Stimulated activated CD4-positive, alpha-beta T cell treated with anti-CD3 and anti-CD28 coated beads, Interleukin-1b, Interleukin-23, amount 100 ng/mL, for 4 hours (primary cell): ENCODE measurements at places on chromosomes 3 and 15.

- DNase-seq, result no peak
These were observed 418.4 kb downstream of the PDCD6IP start for GRCh38 chr3:34216711-34217335.

DNA sequence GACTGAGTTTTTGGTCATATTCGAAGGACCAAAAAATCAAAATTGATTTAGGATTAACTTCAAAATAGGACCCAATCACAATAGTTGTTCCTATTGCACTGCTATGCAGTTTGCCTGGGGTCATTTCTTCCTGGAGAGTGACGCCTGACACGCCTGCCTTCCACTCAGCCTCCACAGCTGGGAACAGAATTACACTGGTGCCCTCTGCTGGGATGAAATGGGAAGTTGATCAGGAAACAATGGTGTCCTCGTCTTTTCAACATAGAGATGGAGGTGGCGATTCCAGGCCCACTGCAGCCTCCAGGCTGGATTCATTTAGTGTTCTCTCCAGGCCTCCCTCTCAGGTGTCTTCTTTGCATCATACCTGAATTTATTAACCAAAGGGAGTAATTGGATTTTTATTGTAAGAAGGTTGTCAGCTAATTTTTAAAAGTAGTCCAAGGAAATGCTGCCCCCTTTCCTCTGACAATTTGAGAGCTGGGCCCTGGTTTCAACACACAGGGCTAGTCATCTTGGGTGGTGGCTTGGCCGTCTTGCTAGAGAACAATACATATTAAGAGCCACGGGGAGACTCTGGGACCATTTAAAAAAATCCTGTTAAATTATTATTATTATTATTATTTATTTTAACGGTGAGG, 69.7 kb downstream of the GAP43 start:
- peak; percentile 64 for DNase-seq

GRCh38 chr15:45199136-45199810, 11.5 kb upstream of the SHF start:
- peak; percentile 22 for DNase-seq

DNA sequence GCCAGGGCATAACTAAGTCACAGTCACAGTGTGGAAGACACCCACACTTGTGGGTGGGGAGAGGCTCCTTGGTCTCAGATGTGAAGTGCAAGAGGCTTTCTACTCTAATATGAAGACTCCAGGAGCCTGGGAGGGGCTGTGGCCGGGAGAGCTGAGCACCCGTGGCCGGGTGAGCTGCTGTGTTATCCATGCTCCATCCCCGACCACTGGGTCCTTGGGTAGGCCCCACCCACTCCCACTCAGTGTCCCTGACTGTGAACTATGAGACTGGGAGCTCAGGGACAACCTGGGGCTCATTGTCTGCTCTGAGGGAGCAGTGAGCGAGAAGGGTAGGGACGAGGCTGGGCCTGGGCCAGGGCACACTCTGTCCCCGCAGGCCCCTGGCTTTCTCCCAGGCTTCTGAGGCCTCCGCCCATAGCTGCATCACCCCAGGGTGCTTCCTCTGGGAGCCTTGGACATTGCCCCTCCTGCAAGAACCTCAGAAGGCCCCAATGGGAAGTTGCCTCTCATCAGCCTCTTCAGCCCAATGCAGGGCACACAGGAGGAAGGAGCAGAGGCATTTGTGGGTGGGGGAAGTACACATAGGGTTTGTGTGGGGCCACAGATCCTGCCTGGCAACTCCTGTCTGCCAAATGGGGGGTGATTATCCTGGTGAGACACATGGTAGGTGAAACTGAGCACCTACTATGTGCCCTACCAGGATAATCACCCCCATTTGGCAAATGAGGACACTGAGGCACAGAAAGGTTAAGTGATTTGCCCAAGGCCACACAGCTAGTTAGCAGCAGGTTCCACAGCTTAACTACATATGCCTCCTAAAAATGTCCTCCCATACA, 2.4 kb downstream of the ANPEP start:
- DNase-seq, result no peak

- DNase-seq, result no peak
These were observed 2.8 kb downstream of the GPD1L start for GRCh38 chr3:32109256-32109655.

- DNase-seq, result no peak
These were observed 1.9 kb downstream of the TMA7 start for GRCh38 chr3:48441940-48442339.

DNA sequence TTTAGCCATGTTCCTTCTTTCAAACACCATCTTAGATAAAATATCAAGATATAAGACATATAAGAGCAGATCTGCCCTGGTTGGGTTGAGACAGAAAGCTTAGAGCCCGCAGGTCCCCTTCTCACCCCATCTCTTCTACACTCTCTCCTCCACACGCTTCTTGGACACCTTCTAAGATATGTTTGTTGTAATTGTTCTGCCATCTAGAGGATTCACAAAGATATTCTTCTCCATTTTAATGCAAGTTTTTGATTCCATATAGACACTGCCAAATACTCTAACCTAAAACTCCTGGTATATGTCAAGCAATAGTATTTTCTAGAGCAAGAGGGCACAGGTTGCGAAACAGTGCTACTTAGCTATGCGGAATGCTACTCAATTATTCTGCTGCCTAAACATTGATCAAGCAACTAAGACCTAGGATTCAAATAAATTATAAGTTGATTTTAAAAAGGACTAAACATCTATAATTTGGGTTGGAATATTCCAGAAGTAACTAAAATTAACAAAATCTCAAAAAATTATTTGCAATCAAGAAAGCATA, 6.8 kb downstream of the CHRM5 start:
- DNase-seq, result no peak

- DNase-seq, result no peak
These were observed 22.2 kb downstream of the CP start for GRCh38 chr3:149199474-149199873.

- DNase-seq, result no peak
These were observed 103.3 kb upstream of the GOLGA6L6 start for GRCh38 chr15:20644896-20645295.

- no peak for DNase-seq
These were observed 253.2 kb downstream of the ZPLD1 start for GRCh38 chr3:102687851-102688555.

GRCh38 chr3:111824351-111824750, 34.7 kb upstream of the PHLDB2 start:
- DNase-seq, result no peak

DNA sequence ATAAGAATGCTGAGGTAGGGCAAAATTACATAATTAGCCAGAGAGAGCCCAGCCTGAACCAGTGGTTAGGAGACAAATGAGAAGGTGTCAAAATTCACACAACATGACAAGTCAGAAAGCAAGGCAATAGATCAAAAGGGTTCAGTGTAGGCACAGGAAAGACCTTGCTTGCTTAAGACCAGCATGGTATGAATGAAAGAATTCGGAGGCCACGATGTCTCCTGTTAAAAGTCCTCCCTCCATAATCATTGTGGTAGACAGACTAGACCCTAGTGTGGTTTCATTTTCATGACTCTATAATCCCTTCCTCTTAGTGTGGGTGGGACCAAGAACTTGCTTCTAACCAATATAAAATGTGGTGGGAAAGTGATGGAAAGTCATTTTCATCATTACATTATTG, 98.7 kb upstream of the ANKRD28 start:
- no peak for DNase-seq

DNA sequence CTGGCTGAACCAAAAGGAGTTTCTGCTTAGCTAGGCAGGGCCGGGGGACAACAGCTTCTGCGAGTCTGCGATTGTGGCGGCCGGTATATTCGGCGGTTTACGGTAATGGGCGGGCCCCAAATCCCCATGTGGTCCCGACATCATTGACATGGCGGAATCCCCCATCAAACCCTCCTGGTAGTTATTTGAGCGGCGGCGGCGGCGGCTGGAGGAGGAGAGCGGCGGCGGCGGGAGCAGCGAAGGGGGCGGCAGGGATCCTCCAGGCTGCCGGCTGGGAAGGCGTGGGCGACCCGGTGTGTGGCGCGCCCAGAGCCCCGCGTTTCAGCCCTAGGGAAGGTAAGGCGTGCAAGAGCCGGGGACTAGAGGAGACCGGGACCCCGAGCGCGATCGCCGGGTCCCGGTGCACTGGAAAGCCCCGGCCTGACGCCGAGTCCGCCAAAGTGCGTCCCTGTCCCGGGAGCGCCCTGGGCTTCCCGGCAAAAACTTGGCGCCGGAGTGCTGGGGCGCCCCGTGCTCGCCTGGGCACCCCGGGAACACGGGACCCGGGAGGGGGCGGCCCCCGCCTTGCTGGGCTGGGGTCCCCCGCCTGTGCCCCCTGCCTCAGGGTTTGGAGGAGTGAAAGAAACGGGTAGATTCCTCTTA, at the start of gene FNDC3B:
FNDC3B (plus strand) TSS at position 143 of the 642 bp plus-strand sequence. CDS start 72,902 bp downstream, outside the sequence.
- DNase-seq, result peak; percentile 86

- DNase-seq, result no peak
These were observed 195.2 kb upstream of the ARHGEF26 start for GRCh38 chr3:153925841-153926514.

DNA sequence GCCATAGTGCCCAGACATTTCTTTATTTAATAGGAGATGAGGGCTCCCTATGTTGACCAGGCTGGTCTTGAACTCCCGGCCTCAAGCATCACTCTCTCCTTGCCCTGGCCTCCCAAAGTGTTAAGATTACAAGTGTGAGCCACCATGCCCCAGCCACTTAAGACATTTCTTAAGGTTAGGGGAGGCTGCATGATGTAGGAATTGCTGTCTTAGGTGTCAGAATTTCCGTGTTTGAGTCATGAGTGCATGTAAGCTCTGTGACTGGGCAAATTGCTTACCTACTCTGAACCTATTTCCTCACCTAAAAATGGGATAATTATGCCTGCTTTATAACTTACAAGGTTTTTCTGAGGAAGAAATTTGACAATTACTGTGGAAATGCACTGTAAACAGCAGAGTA, 34.2 kb upstream of the SIAH2 start:
- DNase-seq, result no peak

DNA sequence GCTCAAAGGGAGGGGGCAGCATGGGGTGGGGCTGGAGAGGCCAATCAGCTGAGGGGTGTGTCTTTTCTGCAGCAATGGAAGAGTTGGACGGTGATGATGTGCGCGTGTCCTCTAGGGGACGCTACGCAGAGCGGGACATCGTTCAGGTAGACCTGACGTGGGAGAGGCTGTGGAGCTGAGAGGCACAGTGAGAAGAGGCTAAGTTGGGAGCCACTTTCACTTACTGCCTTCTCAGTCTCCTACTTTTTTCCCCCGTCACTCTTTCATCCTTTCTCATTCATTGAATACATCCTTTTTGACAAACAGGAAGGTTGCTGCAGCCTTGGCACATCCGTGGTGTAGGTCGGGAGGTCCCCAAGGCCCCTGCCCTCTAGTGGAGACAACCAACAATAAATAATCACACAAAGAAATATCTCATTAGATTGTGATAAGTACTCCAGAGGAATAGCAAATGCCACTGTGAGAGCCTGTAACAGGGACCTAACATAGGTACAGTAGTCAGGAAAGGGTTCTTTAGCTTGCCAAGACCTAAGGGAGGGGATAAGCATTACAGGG, 4.4 kb upstream of the BRPF1 start:
- peak; percentile 36 for DNase-seq

DNA sequence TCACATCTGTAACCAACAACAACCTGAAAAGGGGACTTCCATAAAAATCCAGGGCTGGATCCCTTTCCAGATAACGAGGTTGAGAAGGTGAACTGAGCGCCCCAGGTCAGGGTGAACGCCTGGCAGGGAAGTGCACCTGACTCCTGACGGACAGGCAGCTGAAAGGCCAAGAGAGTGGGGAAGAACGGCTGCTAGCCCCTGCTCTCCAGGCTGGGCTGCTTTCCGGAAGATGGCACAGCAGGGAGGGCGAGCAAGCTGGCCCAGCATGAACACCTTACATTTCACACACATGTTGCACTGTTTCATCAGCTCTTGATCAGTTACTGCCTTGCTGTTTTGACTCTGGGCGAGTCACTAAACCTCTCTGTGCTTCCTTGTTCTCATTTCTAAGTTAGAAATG, 127.2 kb upstream of the IQSEC1 start:
- no peak for DNase-seq

DNA sequence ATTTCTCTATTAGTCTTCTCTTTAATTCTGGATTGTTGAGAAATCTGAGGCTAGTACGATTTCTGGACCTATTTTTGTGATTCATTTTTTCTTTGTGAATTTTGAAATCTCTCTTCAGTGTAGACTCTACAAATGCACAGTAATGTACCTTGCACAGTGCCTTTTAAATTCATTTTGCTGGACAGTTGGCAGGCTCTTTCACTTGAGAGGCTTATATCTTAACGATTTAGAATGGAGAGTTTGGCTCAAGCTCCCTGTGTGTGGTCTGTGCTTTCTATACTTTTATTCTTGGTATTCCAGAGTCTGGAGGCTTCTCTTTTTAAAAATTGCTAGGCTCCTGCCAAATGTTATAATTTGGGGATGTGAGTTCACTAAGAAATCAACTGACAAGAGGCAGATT, 8.8 kb downstream of the CRYBG3 start:
- DNase-seq, result no peak

DNA sequence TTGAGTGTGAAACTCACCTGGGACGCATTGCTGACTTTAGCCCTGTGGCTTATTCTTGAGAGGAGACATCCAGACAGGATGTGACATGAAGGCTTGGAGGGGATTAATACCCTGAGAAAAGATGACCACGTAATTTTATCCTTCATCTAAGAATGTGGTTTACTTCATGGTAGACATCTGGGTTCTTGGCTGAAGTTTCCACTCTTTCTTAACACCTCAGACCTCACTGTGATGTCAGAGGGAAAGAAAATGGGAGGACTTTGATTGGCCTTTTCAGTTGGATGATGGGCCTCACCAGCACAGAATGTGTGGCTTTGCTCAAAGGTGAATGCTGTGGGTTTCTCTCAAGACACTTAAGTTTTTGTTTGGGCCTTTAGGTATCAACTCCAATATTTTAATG, 16.5 kb downstream of the GORASP1 start:
- DNase-seq, result no peak

DNA sequence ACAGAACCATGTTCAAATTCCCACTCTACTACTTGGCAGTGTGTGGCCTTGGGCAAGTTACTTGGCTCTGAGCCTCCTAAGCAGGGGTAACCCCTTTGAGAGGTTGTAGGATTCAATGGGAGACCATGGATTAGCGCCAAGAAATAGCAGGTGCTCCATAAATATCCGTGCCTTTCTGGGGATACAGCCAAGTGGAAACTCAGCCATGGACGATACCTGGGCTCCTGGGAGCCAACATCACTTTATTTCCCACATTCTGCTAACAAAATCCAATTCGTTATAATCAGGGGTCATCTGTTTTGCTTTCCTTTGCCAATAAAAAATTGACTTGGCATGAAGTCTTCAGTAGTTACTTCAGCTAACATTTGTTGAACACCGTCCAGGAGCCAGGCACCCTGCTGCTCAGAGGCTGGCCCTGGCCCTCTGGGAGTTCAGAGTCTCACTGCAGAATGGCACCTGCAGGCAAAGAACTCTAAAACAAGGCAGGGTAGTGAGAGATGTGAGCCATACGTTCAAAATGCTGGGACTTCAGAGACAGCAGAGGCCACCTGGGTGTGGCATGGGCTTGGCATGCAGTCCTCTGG, 42.3 kb downstream of the ZDHHC19 start:
- no peak for DNase-seq

GRCh38 chr3:170751083-170751898, 118.7 kb downstream of the RPL22L1 start:
- no peak for DNase-seq

GRCh38 chr3:143035466-143036211, 34.3 kb downstream of the U2SURP start:
- DNase-seq, result no peak

GRCh38 chr3:72338942-72339669, 509.1 kb downstream of the SHQ1 start:
- peak; percentile 41 for DNase-seq

- no peak for DNase-seq
These were observed 267.2 kb downstream of the GABRG3 start for GRCh38 chr15:27238209-27238608.

- no peak for DNase-seq
These were observed 86.2 kb downstream of the CD47 start for GRCh38 chr3:108004647-108005046.

- DNase-seq, result no peak
These were observed 130.2 kb downstream of the SSR3 start for GRCh38 chr3:156424758-156425157.
